Glutamatergic neuron (in vitro differentiated cells): ENCODE measurements at places on chromosomes 12 and 14. TPM values are rescaled to one million over a fixed set of nuclear protein-coding genes. Genes with fewer than 3 reads are reported as not detected.
A peak's percentile ranks its signal among the peaks of the same experiment; 100 is the strongest.

The USP5 gene
- total RNA-seq: 141 TPM

DNA sequence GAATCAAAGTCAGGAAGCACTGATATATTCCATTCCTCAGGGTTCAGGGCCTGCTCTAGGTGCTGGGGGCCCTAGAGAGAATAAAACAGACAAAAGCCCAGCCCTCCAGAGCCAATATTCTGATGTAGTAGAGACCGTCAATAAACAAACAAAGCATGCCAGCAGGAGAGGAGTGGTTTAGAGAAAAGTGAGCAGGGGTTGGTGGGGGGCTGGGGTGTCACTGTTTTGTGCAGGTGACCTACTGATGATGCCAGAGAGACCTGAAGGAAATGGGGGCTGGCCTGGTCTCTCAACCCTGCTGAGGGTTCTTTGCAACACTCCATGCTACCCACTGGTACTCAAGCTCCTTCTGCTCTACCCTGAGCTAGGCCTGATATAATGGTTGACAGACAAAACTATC is 26.5 kb downstream of the IL26 start:
- H3K27ac ChIP-seq: no peak overlapping the region
- no peaks in the 10 kb centered on the region for H3K36me3 ChIP-seq
- no peak overlapping the region for H3K4me3 ChIP-seq

GRCh38 chr14:63940387-63940786 is 87.6 kb downstream of the SYNE2 start:
- H3K27ac ChIP-seq: no peak overlapping the region
- H3K4me3 ChIP-seq: no peak overlapping the region
- peaks cover 1% of the 10 kb centered on the region for H3K27me3 ChIP-seq
- no peaks in the 10 kb centered on the region for H3K4me1 ChIP-seq
- DNase-seq: no peak
- no peaks in the 10 kb centered on the region for H3K36me3 ChIP-seq

DNA sequence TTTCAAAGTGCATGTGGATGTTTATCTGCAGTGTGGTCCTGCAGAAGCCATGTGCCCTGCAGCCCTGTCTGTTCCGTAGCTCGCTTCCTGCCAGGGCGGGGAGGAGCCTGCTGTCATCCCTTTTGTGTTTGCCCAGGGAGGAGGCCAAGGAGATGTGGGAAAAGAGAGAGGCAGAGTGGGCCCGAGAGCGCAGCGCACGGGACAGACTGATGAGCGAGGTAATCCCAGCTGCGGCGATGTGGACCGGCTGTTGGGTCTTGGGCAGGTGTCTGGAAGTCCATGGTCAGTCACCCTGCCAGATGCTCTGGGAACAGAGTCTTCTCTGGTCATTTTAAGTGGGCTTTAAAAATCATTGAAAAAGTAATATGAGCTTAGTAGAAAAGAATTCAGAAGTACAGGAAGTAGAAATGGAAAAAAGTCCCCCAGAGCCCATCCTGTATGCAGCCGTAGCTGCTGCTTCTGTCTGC is 12.8 kb downstream of the TCHP start:
- peaks cover 22% of the 10 kb centered on the region for H3K4me1 ChIP-seq
- no peak for DNase-seq
- no peak overlapping the region for H3K4me3 ChIP-seq

The ZNF891 gene
- total RNA-seq: 9.2 TPM

DNA sequence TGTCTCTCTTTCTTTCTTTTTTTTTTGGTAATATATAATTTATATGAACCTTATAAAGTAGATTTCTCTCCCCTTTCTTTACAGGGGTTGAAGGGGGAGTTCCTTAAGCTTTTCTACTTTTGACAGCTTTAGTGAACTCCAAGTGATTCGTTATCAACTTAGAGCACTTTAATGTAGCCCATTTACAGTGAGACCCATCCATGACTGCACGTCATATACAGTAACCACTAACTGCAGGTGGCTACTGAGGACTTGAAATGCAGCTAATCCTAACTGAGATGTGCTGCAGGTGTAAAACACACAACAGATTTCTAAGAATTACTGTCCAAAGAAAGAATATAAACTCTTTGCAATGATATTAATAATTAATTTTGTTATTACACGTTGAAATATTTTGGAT is 582 bp downstream of the LRRIQ1 start:
- H3K4me3 ChIP-seq: peak overlapping the region; percentile 95
- H3K4me1 ChIP-seq: no peaks in the 10 kb centered on the region

The TMTC1 gene
- total RNA-seq: 1.4 TPM

GRCh38 chr14:34858765-34859164 is 16.4 kb downstream of the BAZ1A start:
- H3K27me3 ChIP-seq: peaks cover 2% of the 10 kb centered on the region
- DNase-seq: no peak
- H3K27ac ChIP-seq: no peak overlapping the region
- no peak overlapping the region for H3K4me3 ChIP-seq
- peaks cover 7% of the 10 kb centered on the region for H3K36me3 ChIP-seq
- no peaks in the 10 kb centered on the region for H3K4me1 ChIP-seq

- no peak overlapping the region for H3K27ac ChIP-seq
- H3K36me3 ChIP-seq: peaks cover 6% of the 10 kb centered on the region
- DNase-seq: no peak
- peaks cover 20% of the 10 kb centered on the region for H3K27me3 ChIP-seq
- peaks cover 3% of the 10 kb centered on the region for H3K4me1 ChIP-seq
These were observed 1.7 kb upstream of the NOS1 start for GRCh38 chr12:117363056-117363662.
